Fibroblast of skin of back (primary cell): ENCODE measurements at places on chromosomes 4 and X.

DNA sequence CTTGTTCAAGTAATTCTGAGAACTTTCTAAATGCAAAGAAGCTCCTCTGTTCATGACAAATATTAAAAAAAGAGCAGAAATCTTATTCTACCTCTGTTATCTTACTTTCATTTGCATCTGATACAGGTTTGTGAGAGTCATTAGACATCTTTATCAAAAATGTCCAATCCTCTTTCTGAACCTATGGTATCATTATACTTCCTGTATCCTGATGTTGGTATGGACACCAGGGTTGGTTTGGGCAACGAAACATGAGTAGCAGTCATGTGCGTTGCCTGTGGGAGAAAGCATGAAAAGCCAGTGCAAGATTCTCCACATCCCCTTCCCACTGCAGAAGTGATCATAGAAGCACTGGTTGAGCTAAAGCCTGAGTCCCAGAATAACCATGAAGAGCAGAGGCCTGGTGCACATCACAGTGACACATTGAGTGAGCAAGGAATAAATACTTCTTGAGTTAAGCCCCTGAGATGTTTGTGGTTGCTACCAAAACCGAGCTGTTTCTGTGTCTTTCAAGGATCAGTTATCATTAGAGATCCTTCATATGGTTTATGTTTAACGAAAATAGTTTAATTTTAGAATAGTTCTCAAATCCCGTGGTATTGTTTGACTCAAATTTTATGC, 197.2 kb downstream of the BANK1 start:
- DNase-seq, result no peak

- DNase-seq, result peak; percentile 43
Measured at GRCh38 chr4:1356181-1356998, 9.4 kb downstream of the UVSSA start.

DNA sequence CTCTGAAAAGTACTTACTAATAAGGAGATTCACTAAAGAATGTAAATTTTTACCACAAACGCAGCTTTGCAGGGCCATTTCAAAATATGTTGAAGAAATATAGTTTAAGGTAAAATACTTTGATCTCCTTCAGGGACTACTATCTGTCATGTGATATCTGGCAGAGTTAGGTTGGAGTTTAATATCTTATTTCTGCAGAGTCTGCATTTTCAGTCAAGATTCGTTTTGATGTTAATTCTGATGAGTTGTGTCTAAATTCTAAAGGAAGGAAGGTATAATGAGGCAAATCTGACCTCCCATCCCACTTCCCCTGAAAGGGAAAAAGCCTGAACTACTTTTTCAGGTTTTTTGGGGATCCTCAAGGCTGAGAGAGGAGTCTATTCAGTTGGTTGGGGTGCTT, 123.9 kb upstream of the TECRL start:
- DNase-seq, result no peak

GRCh38 chr4:128832243-128832625, 22.7 kb downstream of the JADE1 start:
- DNase-seq, result no peak

DNA sequence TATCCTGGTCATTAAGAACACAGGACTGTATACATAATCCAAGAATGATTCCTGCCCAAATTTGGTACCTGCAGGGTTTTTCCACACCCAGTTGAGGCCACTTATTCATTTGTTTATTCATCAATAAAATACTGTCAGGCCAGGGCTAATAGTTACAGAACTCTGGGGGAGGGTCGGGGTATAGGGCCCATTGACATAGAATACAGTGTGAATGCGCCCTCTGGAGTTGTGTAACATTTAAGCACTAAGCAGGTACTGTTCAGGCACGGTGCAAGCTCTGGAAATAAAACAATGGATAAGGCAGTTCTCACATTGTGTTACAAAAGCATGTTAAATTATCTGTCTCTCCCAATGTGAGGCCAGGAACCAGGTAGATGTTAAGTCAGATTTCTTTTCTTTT, 30.8 kb upstream of the LRBA start:
- DNase-seq, result no peak

DNA sequence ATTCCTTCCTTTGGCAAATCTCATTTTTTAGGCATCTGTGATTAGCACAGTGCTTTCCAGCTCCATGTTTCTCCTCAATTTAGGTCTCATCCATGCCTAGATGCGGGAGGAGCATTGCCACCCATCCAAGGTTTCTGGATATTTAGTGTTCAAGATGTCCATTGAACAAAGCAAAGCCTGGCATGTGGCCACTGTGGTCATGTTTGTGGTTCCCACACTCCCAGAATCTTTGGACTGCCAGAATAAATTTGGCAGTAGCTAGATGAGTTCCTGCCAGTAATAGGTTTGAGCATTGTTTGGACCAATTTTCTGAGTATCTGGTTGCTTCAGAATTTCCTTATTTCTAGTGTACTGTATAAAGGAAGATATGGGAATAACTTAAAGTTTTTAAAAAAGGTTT, 1124.1 kb downstream of the ADGRL3 start:
- no peak for DNase-seq

GRCh38 chr4:102868153-102868780, 525 bp upstream of the CISD2 start:
- no peak for DNase-seq

GRCh38 chr4:183840311-183840710, 64.8 kb upstream of the STOX2 start:
- DNase-seq, result peak; percentile 70

DNA sequence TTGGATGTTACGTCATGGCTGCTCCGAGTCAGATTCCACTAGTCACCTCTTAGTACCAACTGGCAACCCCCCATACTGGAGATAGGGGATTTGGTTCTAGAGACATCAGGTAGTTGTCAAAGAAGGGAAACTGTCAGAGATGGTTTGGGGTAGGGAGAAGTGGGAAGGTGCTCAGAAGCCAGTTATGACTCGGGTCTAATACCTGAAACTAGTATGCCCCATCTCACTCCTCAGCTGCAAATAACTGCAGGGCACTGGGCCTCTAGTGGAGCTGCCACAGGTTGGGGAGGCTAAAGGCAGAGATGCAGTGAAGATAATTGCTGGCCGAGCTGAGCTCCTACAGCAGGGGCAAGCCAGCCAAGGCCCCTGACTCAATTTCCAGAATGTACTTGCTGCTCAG, 30.0 kb downstream of the OTUD6A start:
- DNase-seq, result no peak

DNA sequence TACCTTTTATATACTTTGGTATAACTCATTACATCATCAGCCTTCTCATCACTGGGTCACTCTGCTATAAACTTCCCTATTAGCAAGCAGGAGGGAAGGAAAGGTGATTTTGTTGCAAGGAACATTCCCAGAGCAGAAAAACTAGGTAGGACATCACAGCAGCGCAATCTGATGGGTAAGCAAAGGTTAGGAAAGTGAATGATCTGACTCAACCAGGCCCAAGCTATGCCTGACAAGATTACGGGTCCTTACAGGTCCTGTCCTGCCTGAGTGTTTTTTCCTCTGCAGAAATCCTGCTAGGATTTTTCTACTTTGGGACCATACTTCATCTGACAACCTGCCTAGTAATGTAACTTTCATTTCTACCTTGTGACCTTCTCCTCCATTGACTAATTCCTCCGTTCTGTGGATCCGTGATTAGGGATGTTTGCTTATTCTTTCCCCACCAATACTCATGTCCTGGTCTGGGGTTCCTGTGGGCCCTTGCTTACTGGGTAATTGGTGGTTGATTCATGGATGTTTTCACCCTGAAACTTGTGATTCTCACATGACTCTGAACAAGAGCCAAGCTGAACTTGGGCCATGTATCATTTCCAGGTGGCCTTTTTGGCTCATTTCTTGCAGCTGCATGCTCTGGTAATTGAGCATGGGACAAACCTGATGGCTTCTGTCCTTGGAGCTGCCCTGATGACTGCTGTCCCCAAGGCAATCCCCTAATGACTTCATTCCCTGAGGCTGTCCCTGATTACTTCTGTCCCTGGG, 111.9 kb upstream of the KIT start:
- no peak for DNase-seq

DNA sequence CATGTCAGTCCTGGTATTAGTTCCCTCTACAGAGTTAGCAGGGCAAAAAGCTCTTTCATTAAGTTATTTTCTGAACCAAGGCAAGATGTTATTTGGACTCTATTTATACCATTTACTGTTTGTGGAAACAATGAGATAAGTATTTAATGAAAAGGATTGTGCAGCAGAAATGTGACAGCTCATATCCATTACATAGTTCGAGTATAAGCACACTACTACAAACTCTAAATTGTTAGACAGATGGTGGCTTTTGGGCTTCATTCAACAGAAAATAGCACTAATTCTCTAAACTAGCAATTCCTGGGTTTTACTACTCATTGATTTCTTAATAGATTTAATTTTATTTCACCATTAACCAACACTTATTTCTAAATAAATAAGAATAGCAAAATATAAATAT, 95.2 kb upstream of the ANK2 start:
- no peak for DNase-seq

DNA sequence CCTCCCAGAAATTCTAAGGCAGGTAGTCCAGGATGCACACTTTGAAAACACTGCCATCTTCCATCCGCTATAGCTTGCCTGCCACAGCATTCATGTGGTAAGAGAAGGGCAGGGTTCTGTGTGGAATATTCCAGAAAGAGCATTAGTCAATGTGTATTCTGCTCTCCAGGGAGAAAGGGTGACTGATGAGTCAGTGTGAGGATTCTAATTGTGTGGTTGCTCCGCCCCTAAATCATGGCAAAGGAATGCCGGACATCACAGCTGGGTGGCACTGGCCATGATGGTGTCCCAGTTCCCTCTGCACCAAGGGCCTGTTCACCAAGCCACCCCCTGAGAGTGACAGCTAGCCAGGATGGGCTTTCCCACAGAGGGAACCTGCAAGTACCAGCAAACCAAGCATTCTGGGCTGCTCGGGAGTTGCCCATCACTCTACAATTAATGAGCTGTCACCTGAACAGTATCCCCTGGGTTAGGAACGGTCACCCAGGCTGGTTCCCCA, 9.5 kb downstream of the IDS start:
- DNase-seq, result peak; percentile 92

DNA sequence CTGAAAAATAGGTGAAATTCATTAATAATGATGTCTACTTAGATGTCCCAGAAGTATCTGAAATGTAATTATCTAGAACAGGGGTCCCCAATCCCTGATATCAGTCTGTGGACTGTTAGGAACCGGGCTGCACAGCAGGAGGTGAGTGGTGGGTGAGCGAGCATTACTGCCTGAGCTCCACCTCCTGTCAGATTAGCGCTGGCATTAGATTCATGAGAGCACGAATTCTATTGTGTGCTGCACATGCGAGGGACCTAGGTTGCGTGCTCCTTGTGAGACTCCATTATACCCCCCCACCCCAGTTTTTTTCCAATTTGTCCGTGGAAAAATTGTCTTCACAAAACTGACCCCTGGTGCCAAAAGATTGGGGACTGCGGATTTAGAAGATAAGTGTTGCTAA, 458.8 kb downstream of the CCSER1 start:
- DNase-seq, result no peak

GRCh38 chr4:52290466-52290865, 239.4 kb downstream of the SPATA18 start:
- no peak for DNase-seq

GRCh38 chr4:118950224-118950623, 61.6 kb downstream of the SYNPO2 start:
- DNase-seq, result no peak

GRCh38 chr4:36392024-36392423, 110.6 kb downstream of the DTHD1 start:
- DNase-seq, result no peak

DNA sequence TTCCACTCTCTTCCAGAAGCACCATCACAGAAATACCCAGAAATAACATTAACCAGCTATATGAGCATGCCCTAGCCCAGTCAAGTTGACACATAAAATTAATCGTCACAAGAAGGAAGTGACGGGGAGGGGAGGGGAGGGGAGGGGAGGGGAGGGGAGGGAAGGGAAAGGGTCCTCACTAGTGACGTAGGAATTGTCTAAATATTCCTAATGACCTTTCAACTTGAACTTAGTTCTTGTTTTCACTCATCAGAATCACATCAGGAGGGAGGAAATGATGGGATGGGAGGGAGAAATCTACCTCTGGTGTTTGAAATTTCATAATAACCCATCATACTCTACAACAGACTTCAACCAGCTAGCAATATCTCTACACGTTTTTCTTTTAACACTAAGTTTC, 52.2 kb upstream of the NOCT start:
- no peak for DNase-seq

- no peak for DNase-seq
Measured at GRCh38 chr4:26937139-26937538, 76.5 kb downstream of the STIM2 start.

GRCh38 chr4:32672359-32672758, 1952.2 kb downstream of the PCDH7 start:
- no peak for DNase-seq

DNA sequence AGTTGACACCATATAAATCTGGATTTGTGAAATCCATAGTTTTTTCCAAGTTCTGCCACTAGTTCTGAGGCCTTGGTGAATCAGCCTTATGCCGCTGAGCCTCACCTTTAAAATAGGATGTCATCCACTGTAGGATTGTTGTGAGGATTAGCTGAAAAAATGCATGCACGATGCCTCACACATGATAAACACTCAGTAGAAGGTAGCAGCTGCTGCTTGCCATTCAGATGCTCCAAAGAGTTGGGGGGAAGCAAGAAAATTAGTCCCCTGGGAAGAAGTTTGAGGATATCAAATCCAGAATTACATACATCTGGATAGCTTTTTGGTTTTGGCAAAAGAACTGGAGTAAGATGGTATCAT, 7.4 kb downstream of the MMAA start:
- DNase-seq, result no peak

DNA sequence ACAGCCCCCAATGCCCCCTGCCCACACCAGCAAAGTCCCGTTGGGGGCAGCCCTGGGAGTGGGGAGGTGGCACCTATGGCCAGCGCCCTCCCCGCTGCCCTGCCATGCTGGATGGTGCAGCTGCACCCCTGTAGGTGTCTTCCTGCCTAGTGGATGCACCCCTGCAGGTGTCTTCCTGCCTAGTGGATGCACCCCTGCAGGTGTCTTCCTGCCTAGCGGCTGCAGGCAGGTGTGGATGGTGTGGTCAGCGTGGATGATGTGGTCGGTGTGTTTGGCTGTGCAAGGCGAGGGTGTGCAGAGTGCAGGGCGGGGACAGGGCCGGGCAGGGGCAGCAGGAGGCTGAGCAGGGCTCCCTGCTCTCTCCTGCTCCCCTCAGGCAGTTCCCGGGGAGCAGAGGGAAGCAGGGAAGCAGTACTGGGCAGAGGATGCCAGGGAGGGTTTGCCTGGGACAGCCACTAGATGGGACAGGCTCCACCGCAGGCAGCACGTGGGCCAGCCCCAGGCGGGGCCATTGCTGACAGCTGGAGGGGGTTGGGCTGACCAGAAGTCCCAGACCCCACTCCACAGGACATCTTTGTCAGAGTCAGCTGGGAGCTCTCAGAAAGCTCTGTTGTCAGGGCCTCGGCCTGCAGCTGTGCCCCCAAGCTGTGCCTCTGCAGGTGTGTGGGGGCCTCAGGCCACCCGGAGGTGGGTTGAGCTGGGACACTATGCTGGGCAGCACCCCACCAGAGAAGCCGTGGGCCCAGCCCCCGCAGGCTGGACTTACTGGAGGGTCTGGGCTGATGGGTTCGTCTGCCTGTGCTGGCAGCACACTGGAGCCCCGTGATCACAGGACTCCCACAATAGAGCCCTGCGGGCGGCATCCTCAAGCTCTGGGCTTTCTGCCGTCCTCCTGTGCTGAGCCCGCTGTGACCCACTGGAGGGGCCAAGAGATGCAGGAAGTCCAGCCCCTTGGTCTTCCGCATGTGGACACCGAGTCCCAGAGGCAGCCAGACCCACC, 23.7 kb downstream of the DOK7 start:
- DNase-seq, result no peak

GRCh38 chrX:43595931-43596330, 60.2 kb upstream of the MAOA start:
- no peak for DNase-seq
